ENCODE measurements at places on chromosomes 2 and 18.

DNA sequence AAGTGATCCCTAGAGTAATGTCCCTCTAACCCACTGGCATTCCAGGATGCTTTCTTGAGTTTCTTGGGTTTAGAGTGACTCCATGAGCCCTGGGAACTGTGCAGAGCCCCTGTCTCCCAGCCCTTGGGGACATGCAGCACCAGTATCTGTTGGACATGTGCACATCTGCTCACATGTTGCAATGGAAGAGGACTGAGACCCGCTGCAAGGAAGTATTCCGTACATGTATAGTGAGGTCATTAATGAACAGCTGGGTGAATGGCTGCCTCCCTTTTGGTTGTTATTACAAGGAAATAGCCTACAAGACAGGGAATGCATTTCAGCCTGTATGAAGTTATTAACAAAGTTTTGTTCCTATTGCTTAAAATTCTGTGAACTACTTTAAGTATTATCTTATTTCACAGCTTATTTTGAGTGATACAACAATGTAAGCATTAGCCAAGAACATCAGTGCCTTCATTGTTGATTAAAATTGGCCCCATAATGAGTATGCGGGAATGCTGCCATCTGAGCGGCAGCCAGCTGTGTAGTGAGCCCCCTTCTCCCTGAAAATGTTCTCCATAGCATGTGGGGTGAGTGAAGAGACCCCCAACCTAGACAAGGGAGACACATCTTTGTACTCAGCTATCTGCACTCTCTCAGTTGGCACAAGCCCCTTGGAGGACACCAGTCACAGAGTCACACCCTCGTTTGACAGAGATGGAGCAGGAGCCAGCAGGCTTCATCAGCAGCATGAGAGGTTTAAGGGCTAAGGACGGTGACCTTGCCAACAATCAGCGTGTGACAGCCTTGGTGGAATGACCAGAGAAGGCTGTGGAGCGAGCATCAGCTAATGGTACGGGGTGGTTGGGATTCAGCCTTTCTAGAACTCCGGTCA is 87.4 kb downstream of the FAM210A start:
- DNase-seq: no peak

DNA sequence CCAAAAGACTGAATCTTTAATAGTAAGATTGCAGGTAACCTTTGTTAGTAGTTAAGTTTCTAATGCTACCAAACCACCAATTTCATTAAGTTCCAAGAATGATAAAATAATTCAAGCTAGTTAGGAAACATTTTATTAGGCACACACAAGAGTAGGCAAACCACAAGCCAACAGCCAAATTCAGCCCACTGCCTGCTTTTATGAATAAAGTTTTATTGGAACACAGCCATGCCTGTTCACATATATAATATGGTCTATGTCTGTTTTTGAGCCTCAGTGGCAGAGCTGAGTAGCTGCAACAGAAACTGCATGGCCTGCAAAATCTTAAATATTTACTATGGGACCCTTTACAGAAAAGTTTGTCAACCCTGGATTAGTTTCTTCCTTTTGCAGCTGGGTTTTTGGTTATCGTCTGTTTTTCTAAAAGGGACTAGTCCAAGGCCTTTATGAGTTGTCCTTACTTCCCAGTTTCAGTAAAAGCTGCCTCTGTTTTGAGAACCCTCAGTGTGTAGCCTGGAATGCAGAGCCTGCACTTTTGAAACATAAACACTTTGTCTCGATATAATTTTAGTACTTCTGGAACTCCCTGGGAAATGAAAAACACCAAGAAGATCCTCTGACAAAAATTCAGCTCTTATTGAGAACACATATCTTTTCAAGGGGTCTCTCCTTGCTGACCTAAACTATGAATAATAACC is 39.1 kb downstream of the FRZB start:
- DNase-seq: no peak

DNA sequence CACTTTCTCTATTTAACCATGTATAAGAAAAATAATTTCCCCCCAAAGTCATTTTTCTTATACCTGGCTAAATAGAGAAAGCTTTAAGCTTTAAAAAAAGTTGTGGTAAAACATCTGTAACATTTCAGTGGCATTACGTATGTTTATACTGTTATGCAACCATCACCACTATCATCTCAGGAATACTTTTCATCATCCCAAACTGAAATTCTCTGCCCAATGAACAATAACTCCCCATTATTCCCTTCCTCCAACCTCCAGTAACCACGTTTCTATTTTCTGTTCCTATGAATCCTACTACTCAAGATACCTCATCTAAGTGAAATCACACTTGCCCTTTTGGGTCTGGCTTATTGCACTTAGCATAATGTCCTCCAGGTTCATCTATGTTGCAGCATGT is 1.7 kb upstream of the SLC3A1 start:
- DNase-seq: no peak

DNA sequence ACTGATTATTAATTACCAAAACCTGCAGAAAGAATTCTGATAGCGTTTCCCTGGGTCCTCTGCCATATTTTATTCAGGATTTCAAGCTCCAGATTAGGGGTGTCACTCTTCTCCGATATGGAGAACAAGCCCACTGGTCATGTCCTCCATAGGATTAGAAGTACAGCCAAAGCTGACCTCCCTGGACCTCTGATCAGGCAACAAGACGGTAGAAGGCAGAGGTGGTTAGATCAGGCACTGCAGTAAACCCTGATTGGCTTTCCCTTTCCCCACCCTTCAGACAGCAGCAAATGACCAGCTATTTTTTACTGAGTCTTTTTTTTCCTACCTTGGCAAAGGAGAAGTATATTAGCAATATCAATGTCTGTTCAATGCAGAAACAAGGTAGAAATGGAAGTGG is 37.7 kb downstream of the SPC25 start:
- no peak for DNase-seq

GRCh38 chr2:36461039-36461681 is 105.6 kb downstream of the CRIM1 start:
- no peak for DNase-seq

DNA sequence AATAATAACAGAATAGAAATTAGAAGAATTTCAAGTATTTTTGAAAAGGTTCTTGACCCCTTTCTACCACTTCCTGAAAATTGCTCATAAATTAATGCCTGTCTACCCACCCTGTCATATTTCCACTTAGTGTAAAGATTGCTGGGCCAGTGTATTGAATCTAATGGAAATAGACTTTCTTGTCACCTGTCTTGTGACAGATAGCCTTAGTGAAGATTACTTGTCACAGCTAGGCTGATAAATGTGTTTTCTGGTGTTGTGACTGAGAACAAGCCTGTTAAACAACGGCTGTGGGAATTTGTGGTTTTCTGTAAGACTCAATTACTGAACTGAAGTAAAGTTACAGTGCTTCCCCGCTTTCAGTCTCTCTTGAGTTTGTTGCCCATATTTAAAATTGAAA is 37.0 kb downstream of the PIK3C3 start:
- no peak for DNase-seq

DNA sequence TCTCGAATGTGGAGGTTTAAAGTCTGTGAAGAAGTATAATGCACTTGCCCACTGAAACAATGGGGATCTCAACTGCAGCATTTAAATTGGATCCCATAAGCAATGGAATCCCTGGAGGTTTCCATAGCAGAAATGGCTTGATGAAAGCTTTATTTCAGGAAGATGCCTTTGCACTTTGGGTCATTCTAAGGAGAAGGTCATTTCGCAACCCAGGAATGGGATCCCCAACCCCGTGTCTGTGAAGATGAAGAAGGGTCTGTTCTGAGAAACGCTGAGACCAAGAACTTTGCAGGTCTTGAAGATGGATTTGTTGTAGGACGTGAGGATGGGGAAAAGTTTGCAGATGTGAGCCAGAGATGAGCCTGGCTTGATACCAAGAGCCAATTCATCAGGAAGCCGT is 1.8 kb upstream of the KCNG3 start:
- no peak for DNase-seq

DNA sequence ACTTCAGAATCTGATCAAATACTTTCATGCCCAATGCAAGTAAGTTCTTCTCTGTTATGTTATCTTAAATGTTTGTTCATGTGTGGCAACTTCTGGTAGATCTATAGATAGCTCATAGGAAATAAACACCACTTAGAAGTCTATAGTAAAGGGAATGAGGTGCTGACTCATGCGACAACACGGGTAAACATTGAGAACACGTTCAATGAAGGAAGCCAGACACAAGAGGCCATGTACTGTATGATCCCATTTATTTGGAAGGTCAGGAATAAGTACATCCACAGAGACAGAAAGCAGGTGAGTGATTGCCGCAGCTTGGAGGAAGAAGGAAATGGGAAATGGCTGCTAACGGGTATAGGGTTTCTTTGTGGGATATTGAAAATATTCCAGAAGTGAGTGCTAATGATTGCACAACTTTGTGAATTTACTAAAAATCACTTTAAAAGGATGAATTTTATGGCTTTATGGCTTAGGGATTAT is 95.4 kb downstream of the ITGB1BP1 start:
- DNase-seq: no peak

DNA sequence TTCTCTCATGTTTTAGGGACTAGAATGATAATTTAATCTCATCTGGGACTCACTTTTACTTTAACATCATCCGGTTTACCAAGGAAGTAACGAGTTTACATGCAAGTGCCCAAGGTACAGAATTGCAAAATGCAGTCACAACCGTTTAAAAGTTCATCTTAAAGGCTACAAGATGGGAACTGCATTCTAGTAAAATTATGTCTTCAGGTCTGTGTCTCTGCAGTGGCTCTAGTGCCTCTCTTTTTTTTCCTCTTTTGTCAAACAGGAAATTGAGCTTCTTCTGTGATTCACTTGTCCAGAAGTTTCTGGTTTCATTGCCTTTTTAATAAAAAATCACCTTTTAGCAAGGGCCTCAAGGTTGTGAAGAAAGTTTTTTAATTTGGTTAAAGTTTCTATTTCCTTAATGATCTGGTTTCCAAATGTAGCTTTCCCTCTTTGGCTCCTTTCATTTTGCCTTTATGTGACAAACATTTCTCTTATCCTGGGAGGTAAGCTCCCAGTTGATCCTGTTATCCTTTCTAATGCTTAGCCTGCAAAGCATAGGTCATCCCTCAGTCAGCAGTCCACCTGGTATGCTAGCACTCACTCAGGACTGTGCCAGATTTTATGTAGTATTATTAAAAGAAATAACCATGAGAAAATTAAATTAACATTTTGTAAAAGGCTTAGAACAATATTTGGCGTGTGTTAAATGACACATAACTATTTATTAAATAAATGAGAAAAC is 2.4 kb downstream of the GLS start:
- DNase-seq: no peak

DNA sequence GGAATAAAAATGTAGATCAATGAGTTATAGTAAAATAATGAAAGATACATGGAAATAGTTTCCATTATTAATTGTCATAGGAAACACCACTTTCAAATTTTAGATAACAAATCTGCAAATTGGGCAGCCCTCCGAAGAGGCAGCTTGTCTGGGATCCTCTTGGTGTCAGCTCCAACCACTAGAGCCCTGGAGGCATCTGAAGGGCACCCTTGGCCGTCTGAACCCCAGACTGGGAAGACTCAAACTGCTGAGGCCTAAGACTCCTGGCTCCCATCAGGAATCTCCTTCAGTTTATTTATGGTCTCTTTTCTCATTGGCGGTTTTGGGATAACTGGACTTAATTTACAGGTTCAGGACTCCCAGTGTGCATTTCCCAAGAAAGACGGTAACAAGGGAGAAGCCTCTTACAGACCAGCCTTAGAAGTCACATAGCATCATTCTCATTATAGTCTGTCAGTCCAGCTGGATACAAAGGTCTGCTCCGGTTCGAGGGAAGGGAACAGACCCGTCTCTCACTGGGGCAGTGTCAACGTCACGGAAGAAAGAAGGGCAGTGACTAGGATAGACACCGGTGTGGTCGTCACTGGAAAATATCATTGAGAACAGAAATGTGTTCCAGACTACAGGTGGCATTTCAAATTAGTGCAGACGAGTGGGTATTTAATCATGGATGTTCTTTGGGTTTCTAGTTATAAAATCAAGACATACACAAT is 390.7 kb upstream of the NETO1 start:
- no peak for DNase-seq

- no peak for DNase-seq
These were observed 33.6 kb downstream of the SRBD1 start for GRCh38 chr2:45577441-45577840.

DNA sequence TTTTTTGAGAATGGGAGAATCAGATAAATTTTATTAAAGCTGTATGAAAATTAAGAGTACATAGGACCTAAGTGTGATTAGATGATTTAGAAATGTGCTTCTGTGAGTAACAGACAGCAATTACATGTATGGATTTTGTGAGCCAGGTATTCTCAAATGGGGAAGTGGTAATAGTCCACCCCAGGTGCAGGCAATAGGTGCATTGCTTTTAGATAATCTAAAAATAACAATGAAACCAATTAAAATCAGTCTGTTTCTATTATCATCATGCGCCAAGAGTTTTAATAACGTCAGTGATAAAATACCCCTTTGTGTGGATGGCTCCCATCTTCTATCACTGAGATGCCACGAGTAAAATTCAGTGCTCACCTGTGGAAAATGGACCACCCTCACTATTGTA is 265.3 kb downstream of the RNF144A start:
- DNase-seq: no peak

DNA sequence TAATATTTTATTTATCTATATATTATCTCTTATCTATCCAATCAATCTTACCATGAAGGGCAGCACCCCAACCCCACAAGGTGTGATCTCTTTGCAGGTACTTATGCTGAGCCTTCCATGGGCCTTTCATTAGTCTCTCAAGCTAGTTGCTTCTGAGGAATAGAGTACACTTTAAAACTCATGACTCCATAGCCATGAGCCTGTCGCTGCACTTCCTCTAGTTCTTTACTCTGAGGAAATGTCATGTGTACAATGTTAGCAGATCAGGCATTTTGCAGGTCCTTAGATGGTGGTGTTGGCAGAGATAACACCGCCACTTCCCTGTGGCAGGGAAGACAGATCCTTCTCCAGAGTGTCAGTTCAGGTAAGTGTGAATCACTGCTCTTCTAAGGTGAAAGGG is 29.5 kb upstream of the STAT4 start:
- DNase-seq: no peak

DNA sequence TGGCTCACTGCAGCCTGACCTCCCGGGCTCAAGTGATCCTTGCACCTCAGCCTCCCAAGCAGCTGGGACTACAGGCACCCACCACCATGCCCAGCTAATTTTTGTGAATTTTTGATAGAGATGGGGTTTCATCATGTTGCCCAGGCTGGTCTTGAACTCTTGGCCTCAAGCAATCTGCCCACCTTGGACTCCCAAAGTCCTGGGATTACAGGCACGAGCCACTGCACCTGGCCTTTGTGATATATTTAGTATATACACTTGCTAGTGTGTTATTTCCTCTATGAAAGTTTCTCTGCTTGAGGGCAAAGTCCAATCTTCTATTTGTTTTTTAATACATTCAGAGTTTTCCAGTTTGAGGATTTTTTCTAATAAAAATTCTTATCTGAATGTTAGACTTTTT is 119.3 kb downstream of the GALNT3 start:
- no peak for DNase-seq

DNA sequence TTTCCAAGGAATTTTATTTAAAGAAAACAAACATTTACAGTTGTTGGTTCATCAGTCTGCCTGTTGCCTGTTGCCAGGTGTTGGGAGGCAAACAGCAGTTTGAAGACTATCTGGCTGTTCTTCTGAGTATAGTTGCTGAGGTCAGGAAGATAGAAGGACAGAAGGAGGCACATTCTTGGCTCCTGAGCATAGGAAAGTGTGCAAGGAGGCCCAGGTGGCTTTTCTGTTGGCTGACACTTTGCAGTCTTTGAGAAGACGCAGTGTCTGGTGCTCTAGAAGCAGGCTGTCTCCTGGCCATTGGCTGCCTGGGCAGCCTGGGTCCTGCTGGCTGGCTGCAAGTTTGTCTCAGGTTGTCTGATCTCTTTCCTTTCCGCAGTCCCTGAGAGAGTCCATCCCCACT is 36.4 kb downstream of the TMEM17 start:
- DNase-seq: no peak
